Activated naive CD4-positive, alpha-beta T cell (primary cell): ENCODE measurements at places on chromosomes 4 and X.

DNA sequence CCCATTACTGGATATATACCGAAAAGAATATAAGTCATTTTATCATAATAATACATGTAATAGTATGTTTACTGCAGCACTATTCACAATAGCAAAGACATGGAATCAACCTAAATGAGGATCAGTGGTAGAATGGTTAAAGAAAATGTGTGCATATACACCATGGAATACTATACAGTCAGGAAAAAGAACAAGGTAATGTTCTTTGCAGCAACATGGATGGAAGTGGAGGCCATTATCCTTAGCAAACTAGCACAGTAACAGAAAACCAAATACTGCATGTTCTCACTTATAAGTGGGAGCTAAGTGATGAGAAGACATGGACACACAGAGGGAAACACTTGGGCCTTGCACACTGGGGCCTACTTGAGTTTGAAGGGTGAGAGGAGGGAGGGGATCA, 207.4 kb upstream of the APOOL start:
- DNase-seq, result no peak

GRCh38 chrX:154026136-154027021, 6.7 kb upstream of the IRAK1 start:
- no peak for DNase-seq

DNA sequence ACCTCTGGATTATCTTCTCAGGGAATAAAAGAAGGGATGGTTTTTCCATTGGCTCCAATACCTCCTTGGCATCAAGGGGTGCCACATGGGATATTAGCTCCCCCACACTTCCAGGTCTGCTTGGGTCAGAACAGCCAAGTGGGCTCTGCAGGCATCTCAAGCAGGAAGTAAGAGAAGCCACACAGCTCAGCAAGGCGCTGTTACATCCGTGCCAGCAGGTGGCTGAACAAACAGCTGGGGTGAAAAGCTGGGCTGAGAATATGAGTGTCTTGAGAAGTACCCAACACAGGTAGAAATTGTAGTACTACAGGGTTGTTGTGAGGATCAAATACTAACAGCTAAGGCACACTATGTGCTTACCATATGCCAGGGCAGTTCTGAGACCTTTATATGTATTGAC, 76.7 kb upstream of the TMEM150C start:
- no peak for DNase-seq

GRCh38 chrX:130027569-130027968, 45.1 kb downstream of the BCORL1 start:
- no peak for DNase-seq

DNA sequence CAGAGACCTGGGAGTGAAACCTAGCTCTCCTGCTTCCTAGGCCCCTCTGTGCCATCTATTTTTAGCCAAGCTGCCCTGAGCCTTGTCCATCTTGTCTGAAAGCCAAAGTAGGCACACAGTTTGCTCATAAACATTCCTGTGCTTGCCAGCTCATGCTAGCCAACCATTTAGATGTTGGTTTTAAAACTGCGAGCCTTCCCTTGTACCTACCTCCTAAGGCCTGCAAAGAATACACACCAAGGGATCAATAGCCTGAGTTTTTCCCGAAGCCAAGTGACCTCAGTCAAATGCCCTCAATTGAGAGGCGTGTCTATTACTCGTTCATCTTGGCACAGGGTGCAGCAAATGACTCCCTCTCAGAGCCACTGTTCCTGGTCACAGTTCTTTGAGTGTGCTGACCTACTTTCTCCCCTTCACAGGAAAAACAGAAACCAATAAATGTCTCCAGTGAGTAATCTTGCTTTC, 48.5 kb downstream of the ZCCHC12 start:
- no peak for DNase-seq

DNA sequence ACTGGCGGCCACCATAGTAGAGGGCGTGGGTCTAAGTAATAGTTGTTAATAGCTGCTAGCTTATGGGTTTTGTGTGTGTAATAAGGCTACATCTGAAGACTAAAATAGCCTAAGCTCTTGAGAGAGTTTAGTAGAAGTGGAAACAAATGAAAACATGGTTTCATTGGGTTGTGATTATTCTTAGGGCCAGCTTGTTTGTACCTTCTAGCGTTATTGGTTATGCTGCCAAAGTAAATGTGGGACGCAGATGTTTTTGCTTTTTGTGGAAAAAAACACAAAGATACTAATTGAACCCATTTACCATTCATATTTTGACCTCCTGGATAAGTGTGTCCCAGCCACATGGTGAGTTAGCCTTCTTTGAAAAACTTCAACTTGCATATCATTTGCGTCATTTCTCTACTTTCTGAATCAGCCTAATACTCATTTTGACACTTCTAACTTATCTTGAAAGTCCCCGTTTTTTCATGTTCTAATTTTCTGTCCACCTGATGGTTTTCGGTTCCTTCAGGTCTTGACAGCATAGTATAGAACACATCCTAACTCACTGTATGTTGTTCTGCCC, 305.3 kb downstream of the FRMPD4 start:
- DNase-seq, result no peak

- no peak for DNase-seq
Measured at GRCh38 chr4:68606240-68606639, 30.1 kb upstream of the UGT2B17 start.

GRCh38 chrX:111098874-111099273, 2.9 kb downstream of the PAK3 start:
- peak; percentile 17 for DNase-seq

GRCh38 chr4:185332575-185333464, 62.9 kb downstream of the LRP2BP start:
- no peak for DNase-seq

DNA sequence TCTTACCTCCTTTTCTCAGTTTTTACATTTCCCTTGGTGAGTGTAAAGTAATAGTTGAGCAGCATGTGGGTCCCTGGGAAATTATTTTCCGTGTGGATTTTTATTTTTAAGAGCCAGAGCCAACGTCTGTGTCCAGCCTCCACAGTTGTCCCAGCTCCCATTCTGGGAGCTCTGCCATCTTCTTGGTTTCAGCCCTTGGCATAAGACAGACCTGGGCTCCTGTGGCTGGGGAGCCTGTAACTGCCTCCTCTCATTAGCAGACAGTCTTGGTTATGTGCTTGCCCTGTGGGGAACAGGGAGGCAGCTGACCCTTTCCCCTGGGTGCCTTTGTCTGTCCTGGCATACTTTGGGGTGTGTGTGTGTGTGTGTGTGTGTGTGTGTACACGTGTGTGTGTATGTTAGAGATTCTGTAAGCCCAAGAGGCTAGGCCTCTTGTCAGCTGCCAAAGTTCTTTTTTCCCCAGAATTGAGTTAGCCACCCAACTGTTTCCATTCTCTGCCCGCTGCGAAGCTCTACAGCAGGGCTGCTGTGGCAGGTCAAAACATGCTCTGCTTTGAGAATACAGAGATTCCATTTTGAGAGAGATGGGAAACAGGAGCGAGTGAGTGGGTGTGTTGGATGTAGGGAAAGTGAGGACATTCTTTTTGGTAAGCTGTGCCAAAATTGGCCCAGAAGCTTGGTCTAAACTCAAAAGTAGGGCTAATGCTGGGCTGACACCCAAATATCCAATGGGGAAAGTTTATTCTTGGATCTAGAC, 140.7 kb downstream of the TMEM164 start:
- no peak for DNase-seq

DNA sequence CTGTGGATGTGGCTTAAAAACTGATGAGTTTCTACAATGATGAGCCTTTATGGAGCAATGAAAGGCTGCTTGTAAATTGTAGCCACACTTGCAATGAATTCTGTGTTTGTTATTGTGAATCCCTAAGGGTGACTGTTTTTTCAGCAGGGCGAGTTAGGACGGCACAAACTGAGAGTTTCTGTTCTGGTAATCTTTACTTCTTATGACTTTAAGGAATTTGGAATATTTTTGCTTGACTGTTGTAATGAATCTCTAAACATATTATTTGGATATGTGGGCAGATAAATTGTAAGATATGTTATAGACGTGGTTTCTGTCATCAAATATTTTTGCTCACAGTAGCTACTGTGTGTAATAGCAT, 22.2 kb downstream of the RBPJ start:
- no peak for DNase-seq

DNA sequence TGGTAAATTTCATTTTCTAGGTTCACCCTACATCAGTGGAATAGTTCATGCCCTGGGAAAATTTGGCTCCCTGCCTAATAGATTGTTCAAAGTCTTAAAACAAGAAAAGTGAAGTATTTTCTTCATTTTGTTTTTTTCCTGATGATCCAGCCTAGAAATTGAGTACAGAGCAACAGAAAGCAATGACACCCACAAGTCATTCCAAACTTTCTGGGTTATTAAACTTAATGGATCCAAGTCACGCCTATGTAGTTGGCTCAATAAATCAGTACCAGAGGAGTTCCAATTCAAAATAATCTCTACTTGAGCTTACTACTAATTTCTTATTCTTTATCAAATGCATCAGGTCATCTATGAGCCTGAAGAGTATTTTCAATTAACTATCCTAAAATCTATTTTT, 937.6 kb upstream of the SLIT2 start:
- DNase-seq, result no peak

DNA sequence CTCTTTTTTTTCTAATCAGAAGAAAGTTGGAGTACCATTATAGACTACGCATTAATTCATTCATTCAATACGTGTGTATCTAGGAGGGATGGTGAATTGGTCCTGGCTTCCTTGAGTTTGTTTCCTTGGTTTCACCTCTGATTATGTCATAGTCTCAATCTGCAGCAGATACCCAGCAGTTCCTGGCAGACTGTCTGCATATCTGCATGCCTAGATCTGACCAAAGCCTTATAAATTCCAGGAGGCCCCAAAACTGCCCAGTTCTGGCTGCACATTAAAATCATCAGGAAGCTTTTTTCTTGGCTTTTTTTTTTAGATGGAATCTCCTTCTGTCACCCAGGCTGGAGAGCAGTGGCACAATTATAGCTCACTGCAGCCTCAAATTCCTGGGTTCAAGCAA, 27.2 kb upstream of the SLC34A2 start:
- no peak for DNase-seq

- no peak for DNase-seq
Measured at GRCh38 chr4:2905544-2905943, 57.7 kb downstream of the NOP14 start.

- DNase-seq, result no peak
Measured at GRCh38 chrX:40107291-40108161, 9.8 kb upstream of the BCOR start.

- DNase-seq, result no peak
Measured at GRCh38 chr4:176102414-176103063, 36.9 kb downstream of the WDR17 start.
